ENCODE measurements at places on chromosomes 6 and 20.

- DNase-seq = no peak
Measured at GRCh38 chr6:160160450-160160849, 38.8 kb downstream of the SLC22A1 start.

DNA sequence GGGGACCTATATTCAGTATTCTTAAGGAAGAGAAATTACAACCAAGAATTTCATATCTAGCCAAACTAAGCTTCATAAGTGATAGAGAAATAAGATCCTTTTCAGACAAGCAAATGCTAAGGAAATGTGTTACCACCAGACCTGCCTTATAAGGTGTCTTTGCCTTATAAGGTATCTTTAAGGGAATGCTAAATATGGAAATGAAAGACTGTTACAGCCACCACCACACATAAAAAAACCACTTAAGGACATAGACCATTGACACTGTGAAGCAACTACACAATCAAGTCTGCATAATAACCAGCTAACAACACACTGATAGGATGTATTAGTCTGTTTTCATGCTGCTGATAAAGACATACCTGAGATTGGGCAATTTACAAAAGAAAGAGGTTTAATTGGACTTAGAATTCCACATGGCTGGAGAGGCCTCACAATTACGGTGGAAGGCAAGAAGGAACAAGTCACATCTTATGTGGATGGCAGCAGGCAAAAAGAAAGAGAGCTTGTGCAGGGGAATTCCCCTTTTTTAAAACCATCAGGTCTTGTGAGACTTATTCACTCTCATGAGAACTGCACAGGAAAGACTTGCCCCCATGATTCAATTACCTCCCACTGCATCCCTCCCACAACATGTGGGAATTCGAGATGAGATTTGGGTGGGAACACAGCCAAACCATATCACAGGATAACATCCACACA, 119.2 kb upstream of the LAMA2 start:
- DNase-seq = no peak

DNA sequence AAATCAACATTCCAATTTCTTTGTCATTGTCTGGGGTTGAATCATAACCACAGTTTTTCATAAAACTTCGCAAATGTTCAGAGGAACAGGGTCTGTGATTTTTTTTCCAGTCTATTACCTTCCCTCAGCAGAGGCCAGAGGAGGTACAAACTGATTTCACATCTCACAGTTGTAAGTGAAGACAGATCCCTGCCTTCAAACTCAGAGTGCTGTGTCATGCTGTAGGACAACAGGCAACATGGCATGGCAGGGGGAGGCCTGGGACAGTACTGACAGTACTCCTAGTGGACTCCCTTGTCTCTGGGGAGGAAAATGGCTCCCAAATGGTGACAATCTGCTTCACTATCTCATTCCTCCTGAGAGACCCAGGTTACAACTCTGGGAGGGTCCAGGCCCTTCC, 308.6 kb downstream of the CDC5L start:
- DNase-seq = no peak

GRCh38 chr6:24249926-24250325, 107.9 kb downstream of the DCDC2 start:
- DNase-seq = no peak

- DNase-seq = no peak
Measured at GRCh38 chr6:2827142-2827541, 14.5 kb downstream of the SERPINB1 start.

Data from cerebellar nuclear complex (tissue), 1 donor.